ENCODE measurements at places on chromosomes 1 and 21.

DNA sequence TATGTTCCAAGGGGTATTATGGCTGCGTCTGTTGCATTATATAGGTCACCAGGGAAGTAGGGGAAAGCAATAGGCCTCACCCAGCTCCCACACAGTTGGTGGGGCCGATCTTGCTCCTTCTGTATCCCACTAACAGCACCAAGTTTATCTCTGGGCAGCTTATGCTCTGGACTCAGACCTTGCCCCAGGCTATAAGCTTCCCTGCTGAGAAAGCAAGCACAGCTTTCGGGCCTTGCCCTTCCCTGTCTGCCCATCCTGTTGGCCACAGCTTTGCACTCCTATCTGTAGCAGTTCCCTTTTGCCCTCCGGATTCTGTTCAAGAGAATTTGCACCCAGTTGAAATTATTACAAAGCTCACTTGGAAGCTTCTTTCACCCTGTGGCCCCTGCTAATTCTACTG is 12.9 kb downstream of the KCNE1 start:
- no peak for DNase-seq

GRCh38 chr1:248755517-248755916 is at the start of gene LYPD8:
TSS of gene LYPD8 (minus strand) at chr1:248755759. CDS start at chr1:248751081, 4,678 bp downstream.
- DNase-seq: no peak

DNA sequence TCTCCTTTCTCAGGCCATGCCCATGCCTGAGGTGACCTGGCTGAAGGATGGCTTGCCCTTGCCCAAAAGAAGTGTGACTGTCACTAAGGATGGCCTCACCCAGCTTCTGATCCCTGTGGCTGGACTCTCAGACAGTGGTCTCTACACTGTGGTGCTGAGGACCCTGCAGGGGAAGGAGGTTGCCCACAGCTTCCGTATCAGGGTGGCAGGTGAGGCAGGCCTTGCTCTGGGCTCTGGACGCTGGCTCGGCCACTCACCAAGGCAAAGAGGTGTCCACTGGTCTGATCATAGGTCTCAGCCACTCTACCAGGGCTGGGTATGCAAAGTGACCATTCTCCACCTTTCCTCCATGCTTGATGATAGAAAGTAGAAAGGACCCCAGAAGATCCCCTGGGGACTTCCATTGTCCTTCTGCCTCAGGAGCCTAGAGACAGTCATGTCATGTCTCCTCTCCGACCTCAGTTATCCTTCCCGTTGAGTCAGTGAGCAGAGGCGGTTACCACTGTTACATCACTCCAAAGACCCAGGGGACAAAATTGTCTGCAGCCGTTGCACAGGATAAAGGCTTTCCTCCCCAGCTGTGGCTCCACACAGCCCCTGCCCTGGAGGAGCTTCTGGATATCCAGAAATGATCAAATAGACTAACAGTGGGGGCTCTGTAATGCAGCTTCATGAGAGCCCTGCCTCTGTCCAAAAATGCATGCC is 34.2 kb downstream of the IGFN1 start:
- DNase-seq: no peak

DNA sequence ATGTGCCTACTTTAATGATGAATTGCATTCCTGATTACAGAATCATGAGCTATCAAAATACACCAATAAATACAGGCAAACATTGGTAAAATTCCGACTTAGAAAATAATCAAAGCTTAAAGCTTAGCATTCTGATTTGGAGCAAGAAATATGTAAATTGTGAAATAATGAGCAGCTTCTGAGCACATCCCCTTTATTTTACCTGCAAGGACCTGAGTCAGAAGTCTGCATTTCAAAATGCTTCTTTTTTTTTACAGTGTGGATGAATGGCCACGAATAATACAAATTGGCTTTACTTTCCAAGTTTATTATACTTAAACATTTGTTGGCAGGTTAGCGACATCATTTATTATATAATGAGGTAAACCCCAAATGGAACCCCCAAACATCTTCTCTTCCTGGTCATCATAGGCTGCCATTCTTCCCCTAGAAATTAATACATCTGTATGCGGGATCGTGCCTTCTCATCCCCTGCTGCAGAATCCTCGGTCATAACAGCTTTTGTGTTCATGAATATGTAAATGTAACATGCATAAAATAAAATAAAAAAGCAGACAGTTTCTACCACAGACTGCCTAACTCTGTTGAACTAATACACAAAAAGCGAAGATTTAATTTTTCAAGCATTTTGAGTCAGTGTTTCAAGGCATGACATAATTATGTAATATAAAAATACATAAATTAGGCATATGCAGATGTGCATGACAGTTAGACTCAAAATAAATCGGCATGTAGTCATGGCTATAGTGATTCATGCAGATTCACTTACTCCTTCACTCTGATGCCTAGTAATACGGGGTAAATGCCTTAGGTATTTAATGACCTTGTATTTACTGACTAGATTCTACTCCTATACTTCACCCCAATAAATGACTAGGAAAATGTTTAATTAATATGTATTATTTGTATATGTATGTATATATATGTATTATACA is 339.7 kb downstream of the USP25 start:
- DNase-seq: no peak

DNA sequence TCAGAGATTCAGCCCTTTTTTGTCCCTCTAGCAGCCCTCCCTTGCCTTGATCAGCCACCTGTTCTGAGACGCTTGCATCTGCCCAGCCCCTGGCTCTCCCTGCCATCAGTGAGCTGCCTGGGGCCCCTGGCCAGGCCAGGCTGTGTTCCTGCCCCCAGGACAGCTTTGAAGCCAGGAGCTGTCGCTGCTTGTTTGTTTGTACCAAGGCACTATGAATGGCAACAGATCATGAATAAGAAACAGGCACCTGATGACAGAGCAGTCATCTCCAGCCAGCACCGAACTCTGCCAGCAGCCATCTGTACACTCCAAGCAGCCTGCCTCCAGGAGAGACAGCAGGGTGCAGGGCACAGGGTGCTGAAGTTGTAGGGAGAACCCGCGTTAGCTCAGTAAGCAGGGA is 8.1 kb upstream of the VWA5B1 start:
- no peak for DNase-seq

GRCh38 chr1:39293375-39294070 is 89.0 kb downstream of the MACF1 start:
- DNase-seq: no peak

DNA sequence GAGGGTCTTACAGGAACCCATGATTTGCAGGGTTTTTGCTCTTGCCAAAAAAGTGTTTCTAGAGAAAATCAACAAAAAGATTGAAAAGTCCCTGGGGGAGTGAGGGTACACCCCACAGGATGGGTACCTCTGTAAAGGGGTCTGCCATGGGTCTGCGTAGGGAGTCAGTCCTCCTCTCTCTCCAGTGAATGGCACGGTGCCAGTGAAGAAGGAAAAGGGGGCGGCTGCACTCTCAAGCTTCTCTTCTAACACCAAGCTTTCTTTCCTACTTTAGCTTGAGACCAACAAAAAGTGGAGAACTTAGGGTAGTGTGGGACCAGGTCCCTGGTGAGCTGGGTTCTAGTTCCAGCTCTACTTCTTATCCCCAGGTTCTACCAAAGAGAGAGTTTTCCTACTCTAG is 87.4 kb downstream of the GLUL start:
- no peak for DNase-seq

- DNase-seq: no peak
Measured at GRCh38 chr1:235673981-235674380, 24.4 kb upstream of the GNG4 start.

DNA sequence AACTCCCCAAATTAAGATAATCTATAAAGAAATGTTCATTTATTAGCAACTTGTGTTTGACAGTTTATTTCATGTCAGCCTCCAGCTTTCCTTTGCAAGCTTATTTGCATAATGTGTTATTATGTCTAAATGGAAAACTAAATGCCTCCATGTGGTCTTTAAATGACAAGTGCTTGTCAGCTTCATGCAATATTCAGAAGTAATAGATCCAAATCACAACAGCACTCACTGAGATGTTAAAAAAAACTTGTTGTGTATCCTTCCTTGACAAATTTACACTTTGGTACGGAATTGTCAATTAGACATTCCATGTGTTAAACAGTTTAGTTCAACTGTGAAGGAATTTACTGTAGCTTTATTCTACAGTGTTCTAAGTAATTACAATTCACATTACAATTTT is 124.4 kb upstream of the PTBP2 start:
- no peak for DNase-seq

DNA sequence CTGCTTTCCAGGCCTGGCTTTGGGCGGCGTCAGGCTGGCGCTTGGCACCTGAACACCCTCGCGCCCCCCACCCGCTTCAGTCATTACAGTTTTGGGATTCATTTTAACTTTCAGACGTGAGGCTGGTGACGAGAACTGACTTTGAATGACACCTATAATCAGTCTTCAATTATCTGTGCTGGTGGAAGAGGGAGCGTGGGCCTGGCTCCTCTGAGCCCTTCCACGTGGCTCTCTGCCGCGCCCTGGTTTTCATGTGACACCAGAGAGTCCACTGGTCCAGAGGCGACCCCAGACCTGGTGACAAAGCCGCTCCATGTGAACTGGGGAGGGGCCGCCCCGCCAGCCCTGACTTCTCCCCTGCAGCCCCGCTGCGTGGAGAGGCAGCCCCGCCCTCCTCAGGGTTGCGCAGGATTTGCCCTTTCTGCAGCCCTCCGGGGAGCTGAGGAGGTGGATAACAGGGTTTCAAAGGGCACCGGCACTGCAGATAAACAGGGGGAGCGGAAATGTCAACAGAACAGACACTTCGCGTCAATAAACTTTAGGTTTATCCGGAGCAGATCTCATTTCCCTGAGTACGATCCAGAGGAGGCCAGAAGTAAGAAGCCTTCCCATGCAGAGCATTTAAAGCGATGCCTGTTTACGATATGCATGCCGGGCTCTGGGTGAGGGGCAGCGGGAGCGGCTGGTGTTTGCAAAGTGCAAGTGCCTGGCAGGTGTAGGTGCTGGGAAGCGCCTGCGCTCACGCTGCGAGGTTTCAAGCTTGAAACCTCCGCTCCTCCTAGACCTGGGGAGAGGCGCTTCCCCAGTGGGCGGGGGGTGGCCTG is 56.4 kb downstream of the AJAP1 start:
- DNase-seq: no peak

DNA sequence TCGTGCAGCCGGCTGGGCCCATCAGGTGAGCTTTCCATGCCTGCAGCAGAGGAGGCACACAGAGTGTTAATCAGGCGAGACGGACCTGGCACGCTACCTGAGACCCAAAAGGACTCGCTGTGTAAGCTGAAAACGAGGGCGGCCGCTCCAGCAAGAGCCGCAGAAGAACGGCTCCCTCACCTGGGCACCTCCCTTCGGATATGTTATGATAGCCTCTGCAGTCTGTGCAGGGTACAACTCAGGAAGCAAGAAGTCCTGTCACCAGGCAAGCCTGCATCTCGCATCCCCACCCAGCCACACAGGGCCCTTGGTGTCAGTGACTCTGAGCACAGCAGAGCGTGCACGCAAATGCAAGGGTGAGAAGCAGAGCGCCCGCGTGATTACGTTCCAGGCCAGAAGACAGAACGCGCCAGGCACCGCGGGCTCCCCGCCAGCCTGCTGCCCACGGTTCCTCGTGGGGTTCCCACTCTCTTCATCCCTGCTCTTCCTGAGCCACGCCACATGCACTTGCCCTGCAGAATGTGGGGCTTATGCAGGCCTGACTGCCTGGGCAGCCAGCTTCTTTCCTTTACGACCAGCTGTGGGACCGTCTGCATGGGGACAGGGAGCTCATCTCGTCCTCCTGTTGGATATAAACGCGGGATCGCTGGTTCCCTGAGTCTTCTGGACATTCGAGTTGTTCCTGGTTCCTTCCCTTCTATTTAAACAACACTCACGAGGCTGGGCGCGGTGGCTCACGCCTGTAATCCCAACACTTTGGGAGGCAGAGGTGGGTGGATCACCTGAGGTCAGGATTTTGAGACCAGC is 20.2 kb upstream of the LRRC47 start:
- DNase-seq: no peak

DNA sequence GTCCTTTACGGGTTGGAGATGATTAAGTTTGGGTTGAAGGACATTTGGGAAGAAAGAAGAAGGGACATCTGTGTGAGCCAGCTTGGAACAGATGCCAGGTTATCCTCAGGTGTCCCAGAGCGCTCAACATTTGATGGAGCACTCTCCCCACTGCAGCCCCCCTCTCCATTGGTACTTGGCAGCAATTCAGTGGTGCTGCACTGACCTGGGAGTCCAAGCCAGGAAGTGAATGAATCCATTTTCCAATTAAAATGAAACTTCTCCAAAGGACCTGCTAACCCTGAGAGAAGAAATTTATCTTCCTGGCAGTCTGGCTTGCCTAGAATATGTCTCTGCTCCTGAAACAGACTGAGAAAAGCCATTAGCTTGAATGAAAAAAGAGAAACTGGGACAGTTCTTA is 67.1 kb downstream of the FGGY start:
- DNase-seq: no peak

GRCh38 chr1:157040802-157041201 is 4.7 kb downstream of the ARHGEF11 start:
- DNase-seq: no peak

DNA sequence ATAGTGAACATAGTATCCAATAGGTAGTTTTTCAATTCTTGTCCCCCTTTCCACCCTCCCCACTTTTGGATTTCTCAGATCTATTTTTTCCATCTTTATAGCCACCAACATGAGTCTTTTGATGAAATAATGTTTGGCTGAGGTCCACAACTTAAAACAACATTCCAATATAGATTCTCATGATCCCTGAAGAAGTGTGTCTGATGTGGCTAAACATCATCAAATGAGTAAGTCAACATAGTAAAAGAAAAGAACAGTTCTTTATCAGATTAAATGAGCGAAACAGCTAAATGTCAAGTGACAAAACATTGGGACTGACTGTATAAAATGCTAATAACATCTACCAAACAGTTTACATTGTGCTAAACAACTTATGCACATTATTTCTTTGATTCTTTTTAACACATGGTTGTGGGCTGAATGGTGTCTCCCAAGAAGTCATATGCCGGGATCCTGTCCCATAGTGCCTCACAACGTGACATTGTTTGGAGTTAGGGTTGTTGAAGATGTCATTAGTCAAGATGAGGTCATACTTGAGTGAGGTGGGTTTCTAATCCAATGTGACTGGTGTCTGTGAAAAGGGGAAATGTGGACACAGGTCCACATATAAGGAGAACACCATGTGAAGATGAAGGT is 453.6 kb downstream of the LTN1 start:
- DNase-seq: no peak

DNA sequence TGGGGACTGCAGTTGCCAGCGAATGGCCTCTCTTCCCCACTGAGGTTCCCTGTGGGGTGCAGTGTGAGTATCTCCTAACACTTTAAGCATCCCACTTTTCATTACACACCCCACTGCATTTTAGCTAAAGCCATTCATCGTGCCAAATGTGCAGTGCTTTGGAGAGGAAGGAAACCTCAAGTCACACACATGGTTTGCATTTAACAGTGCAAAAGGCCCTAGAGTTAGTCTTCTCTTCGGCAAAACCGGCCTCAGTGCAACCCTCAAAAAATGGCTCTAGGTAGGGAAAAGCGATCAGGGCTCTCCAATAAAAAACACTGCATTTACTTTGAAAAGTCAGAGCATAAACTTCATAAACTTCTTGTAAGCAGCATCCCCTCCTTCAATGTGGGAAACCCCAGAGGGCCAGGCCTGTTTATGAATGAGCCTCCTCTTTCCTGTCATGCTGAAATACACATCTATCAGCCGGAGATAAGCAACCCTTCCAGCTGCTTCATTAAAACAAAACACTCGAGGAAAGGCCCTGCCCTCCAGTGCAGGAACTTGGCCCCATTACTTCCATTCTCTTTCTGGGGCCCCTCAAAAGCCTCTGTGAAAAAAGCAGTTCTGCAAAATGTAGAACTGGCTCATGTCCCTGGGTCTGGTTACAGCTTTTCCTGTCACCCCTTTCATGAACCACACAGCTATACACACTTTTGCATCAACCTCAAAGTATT is 184.0 kb downstream of the CDC7 start:
- DNase-seq: no peak

All from stimulated activated CD4-positive, alpha-beta T cell treated with anti-CD3 and anti-CD28 coated beads, Interleukin-2, amount 100 ng/mL, for 24 hours (primary cell).